NCI-H82 (cell line): ENCODE measurements at places on chromosomes 6 and 20.

GRCh38 chr20:17533396-17533795 lies 2.2 kb upstream of the BFSP1 start:
- DNase-seq = peak; percentile 85

DNA sequence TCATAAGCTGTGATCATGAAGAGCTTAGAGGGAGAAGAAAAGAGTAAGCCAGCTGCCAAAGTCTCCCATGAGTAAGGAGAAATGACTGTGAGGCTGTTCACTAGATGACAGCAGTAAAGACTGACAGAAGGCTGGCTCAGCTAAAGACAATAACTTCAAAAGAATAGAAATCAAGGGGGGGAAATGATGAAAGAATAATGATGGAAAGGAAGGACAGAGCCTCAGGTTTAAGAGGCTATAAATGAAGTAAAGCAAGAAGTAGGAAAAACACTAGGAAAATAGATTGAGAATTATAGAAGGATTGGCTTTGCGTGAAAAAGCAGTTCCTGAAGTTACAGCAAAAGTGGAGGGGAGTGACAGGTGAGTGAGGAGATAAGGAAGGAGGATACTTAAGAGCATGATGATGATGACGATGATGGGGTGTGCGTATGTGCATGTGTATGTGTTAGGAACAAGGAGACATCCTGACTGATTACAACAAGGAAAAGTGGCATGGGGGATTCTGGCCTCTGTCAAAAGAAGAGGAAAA lies 48.2 kb downstream of the HBS1L start:
- DNase-seq = peak; percentile 63

DNA sequence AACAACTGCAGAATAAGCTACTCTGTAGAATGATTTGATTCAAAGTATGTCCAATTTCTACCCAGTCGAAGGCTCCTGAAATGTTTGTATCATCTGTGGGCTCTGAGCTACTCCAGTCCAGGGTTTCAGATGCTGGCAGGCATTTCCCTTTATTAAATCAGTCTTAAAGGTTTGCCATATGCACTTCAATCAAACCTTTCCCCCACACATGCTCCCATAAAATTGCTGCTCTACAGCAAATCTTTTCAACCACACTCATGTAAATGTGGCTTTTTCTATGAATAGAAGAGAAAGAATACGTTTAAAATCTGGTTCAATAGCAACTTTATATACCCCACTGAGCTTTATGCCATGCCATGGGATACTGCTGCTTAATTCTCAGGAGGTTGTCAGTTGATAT lies 242.4 kb upstream of the MAP3K7 start:
- DNase-seq = no peak

- DNase-seq = no peak
These were observed 171.5 kb upstream of the RIPOR2 start for GRCh38 chr6:25107218-25107617.

- no peak for DNase-seq
These were observed 222.8 kb upstream of the PLN start for GRCh38 chr6:118325220-118325860.

- no peak for DNase-seq
These were observed 171.5 kb downstream of the QKI start for GRCh38 chr6:163585932-163586437.

GRCh38 chr6:37555040-37555781 lies 55.5 kb upstream of the CCDC167 start:
- no peak for DNase-seq

DNA sequence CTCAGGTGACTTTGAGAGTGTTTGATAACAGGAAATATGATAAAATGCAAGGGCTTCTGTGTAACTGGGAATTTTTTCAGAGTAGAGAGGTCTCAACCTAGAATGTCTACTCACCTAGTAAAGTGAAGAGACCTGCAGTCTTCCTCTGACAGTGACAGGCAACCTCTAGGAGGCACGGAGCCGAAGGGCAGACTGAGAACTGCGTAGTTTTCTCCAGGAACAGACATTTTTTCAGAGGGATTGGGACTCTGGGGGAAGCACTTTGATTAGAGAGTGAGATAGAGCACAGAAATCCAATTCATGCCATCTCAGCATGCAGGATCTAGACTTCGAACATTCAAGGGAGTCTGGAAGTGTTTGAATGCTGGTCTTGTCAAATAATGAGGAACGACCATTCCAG lies 213.3 kb downstream of the AKAP7 start:
- no peak for DNase-seq

GRCh38 chr20:2101057-2101864 lies at the start of gene STK35:
STK35 (plus strand) TSS chr20:2101827; CDS start chr20:2101882, 55 bp downstream.
- peak; percentile 90 for DNase-seq

DNA sequence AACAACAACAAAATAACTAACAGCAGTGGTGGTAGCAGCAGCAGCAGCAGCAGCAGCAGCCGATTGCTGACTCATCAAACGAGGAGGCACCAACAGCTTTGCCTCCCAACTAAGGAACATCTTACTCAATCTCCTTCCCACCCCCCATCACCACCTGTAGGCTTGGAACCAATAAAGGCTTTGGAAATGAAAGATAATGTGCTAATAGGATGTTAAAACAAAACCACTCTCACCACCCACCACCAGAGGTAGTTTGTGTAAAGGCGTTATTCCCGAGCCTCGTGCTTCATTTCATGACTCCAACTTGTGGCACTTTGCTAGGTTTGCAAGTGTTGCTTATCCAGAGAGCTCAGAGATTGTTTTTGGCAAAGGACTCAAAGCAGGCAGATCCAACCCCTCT lies 346.5 kb downstream of the CD83 start:
- DNase-seq = peak; percentile 33

DNA sequence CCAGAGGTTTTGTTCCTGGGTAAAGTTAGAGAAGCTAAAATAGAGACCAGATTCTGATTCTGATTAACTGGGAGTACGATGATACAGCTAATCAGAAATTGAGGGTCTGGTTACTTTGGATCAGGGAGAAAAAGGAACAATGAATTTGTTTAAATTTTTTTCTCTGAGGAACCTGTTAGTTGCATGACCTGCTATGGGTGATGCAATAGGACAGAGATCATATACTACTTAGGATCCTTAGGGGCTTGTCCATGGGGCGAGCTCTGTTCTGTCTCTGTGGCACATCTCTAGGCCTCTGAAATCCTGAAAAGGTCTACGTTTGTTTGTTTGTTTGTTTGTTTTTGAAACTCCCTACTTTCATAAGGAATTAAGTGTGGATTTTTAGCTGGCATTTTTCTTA lies 166.1 kb upstream of the LAMP5 start:
- no peak for DNase-seq

DNA sequence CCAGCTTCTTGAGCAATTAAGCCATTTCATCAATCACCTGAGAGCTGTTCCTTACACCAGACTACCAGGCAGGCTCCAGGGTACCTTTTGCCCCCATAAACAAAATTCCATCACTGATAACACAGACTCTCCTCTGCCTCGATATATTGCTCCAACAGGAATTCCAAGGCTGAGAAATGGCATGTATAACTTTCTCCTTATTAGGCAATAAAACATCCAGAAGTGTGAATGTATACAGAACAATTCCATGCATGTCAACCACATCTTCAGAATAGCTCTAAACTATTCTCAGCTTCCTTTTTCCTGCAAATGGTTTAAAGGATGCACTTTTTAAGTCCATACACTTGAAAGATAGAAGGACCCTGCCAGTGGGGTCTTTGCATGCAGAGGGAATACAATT lies 73.8 kb downstream of the EDN3 start:
- DNase-seq = no peak

DNA sequence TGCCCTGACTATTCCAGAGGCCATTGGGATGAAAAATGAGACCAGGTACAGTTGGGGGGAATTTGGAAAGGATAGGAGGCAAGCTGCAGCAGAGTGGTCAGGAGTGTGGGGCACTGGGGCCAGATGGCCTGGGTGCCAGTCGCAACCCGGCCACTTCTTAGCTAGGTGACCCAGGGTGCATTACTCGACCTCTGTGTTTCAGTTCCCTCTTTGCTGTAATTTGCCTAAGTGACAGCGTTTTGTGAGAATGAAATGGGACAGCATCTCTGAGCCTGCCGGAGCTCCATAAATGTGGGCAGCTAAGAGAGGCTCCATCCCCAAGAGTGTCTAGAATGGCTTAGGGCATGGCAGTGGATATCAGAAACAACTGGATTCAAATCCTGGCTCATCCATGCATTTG lies 13.9 kb downstream of the LRFN2 start:
- no peak for DNase-seq

- peak; percentile 82 for DNase-seq
These were observed 34.1 kb upstream of the HLA-DQB1 start for GRCh38 chr6:32700391-32701040.

GRCh38 chr6:11324453-11325015 lies 92.1 kb upstream of the NEDD9 start:
- no peak for DNase-seq

GRCh38 chr6:159959165-159959975 lies 9.5 kb upstream of the IGF2R start:
- DNase-seq = peak; percentile 74

DNA sequence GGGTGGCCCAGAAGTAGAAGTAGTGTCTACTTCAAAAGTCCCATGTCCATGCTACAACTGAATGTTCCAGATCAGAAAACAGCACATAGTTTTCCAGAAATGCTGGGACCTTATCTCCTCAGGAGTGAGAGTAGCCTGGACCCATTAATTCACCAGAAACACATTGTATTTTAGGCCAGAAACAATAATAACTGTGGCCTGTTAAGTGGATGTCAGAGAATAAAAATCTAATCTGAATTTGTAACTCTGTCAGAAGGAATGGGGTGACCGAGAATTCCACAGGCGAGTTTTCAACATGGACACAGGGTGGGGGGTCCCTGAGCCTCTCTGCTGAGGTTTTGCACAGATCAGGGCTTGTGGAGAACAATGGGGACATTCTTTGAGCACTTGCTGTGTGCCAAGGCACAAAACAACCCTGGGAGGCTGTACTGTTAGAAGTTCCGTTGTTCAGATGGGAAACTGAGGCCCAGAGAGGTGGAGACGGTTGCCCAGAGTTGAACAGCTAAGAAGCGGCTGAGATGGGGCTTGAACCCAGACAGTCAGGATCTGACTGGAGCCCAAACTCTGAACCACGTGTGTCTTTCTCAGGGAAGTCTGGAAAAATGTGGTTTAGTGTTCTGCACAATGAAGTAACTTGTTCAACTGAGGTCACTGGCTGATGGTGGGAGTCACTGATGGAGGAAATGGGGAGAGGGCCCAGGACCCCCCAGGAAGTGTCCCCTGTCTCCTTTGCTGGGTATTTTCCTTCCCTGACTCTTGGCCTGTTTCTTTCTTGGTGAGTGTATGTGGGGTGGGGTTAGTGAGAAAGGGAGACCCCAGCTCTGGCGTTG lies 44.2 kb downstream of the SNAI1 start:
- no peak for DNase-seq

DNA sequence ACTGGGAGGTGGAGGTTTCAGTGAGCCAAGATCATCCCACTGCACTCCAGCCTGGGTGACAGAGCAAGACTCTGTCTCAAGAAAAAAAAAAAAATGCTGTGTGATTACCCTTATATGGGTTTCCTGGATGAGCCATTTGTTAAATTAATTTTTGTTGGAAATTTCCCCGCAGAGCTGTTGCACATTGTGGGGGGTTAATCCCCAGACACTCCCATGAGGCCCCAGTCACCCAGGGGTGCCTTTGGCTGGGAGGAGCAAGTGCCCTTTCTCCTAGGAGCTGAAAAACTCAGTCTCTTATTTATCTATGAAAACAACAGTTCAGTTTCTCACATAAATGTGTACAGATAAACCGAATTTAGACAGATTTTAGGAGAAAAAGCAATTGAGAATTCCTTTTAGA lies 4.7 kb upstream of the DEFB132 start:
- no peak for DNase-seq
